ENCODE measurements at places on chromosomes 11 and 22.

GRCh38 chr22:30572840-30573593 lies 1.4 kb downstream of the GAL3ST1 start:
- no peak for DNase-seq

- peak; percentile 50 for DNase-seq
Measured at GRCh38 chr22:29716814-29717545, 2.8 kb upstream of the CABP7 start.

- DNase-seq, result no peak
Measured at GRCh38 chr11:57210781-57211180, 26.3 kb downstream of the APLNR start.

DNA sequence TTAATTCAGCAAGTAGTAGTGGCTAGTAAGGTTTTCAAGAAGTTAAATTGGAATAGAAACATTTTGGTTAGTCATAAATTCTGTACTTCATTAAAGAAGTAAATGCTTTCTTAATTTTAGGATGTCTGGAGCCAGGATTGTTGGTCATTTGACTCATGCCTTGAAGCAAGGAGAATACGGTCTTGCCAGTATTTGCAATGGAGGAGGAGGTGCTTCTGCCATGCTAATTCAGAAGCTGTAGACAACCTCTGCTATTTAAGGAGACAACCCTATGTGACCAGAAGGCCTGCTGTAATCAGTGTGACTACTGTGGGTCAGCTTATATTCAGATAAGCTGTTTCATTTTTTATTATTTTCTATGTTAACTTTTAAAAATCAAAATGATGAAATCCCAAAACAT lies 25.8 kb downstream of the ACAT1 start:
- DNase-seq, result no peak

GRCh38 chr22:48781868-48782267 lies 1045.8 kb downstream of the BRD1 start:
- no peak for DNase-seq

DNA sequence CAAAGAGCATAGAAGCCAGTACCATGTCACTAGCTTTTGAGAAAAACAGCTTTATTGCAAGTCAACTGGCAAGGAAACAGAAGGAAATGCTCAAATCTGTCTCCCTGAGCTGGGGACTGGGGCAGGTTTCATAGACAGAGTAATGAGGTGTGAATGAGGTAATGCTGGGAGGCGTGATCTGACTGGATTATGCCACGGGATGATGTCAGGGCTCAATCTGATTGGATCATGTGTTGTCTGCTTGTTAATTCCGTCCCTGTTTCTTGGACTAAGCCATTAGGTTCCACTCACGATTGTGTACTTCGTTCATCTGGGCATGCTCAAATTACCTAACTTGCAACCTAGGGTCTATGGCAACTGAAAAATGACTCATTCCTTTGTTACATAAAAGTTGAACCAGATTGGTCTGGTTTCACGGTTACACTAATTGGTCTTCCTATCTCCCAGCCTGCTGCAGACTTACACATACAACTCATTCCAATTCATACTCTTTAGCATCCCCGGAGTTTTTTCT lies 20.2 kb upstream of the OR10A5 start:
- DNase-seq, result no peak

DNA sequence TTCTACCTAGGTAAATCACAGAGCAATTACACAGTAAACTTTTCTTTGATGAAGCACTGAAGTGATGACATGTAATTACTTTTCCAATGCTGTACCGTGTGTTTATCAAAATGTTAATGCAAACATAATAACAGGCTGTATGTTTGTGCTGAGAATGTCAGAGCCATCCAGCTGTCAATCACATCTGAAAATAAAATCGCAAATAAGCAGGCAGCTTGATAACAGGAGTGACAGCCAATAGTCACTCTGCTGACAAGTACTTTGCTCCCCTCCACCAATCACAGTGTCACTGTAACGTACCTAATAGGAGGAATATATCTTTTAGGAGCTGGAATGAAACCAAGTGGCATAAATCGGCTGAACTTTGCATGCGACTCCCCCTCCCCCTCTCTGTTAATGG lies 119.7 kb downstream of the KIRREL3 start:
- DNase-seq, result no peak

DNA sequence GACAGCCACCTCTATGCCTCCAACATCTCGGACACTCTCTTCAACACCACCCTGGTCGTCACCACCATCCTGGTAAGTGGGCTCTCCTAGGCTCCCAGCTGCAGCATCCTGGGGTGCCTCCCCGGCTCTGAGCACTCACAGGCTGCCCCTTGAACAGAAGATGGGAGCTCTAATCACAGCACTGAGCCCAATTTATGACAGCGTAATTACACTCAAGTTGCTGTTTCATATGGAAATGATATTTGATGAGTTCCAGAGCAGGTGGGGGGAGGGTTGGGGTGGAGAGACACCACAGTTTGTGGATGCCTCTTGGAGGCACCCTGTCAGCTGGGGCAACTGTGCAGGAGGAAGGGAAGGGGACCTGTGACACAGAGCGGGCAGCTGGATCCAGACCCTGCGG lies 125.3 kb upstream of the TBCEL start:
- DNase-seq, result no peak

- DNase-seq, result no peak
Measured at GRCh38 chr11:35709376-35709775, 46.8 kb downstream of the TRIM44 start.

DNA sequence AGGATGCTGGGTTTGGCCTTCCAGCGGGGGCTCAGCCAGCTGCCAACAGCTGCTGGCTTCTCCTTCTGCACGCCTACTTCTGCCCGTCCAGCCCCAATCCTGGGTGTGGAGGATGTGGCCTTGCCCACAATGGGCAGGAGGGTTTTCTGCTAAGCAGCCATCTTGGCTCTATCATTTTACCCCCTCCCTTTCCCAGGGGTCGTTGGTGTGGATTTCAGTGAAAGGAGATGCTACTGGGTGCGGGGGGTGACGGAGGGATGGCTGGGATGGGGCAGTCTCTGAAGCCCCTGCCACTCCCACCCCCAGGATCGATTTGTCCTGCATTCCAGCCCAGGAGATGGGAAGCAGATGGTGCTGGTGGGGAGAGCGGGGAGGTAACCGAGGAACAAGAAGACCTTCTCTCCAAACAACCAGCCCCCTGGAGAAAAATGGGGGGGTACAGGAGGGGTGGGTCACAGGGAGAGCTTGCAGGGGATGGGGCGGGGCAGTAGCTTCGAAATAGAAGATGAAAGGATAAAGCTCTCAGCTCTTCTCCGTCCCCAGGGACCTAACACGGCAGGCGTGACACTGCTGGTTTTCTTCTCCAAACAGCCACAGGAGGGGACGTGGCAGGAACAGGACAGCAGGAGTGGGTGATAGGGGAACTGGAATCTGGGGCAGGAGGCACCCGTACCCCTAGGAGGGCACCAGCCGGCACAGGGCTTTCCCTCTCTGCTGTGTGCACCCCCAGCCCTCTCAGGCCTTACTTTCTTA lies 68.9 kb downstream of the NECTIN1 start:
- no peak for DNase-seq

GRCh38 chr11:75072582-75072981 lies 24.1 kb downstream of the OR2AT4 start:
- no peak for DNase-seq

DNA sequence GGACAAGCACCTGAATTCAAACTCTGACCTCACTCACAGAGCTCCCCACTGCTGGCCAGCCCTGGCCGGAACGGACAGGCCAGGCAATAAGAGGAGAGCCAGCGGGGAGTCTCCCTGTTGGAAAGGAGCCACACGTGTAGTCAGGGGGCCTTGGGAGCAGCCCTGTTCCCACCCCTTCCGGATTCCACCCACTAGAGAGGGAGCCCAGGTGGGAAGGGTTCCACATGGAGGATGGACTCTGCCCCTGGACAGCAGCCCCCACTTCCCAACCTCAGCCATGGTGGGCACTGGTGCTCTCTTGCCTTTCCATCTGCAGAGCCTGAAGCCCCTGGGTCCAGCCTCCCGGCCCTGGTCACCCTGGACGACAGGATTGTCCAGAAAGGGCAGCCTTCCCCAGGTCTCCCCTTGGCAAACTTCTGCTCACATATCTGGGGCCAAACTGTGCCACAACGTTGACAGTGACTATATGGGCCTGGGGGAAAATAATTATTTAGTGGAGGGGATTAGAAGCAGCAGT lies 7.5 kb upstream of the APOBEC3A start:
- DNase-seq, result no peak

DNA sequence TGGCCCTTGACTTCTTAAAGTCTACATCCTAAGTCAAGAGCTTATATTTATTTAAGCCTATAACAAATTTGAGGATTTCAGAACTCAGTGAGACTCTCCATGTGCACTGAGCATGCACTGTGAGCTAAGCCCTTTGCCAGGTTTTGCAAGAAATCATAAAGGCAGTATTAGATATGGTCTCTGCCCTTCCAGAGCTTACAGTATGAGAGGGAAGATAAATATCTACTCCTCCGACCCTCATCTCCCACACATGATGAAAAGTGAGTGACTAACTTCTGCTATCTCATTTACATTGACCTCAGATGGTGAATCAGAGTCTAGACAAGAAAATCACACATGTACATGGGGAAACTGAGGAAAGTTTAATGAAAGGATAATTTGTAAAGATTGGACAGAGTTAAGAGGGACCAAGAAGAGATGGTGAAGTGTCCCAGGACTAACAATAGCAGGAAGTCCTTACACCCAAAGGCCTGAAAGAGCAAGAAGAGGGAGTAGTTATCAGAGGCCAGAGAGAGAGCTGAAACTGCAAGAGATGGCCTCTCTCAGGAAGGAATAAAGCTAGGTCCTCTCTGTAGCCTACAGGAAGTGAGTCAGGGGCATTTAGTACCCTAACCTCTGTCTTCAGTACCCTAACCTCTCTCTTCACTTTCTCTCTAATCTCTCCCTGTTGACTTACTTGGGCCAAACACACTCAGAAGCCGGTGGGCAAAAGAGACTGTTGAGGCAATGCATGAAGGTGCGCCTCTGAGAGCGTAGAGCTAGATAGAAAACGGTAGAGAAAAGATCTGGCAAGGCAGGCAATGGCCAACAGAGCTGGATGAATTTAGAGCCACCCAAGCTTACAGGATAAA lies 23.0 kb upstream of the BLID start:
- DNase-seq, result no peak

- DNase-seq, result no peak
Measured at GRCh38 chr11:128837627-128838026, 29.5 kb downstream of the KCNJ1 start.

DNA sequence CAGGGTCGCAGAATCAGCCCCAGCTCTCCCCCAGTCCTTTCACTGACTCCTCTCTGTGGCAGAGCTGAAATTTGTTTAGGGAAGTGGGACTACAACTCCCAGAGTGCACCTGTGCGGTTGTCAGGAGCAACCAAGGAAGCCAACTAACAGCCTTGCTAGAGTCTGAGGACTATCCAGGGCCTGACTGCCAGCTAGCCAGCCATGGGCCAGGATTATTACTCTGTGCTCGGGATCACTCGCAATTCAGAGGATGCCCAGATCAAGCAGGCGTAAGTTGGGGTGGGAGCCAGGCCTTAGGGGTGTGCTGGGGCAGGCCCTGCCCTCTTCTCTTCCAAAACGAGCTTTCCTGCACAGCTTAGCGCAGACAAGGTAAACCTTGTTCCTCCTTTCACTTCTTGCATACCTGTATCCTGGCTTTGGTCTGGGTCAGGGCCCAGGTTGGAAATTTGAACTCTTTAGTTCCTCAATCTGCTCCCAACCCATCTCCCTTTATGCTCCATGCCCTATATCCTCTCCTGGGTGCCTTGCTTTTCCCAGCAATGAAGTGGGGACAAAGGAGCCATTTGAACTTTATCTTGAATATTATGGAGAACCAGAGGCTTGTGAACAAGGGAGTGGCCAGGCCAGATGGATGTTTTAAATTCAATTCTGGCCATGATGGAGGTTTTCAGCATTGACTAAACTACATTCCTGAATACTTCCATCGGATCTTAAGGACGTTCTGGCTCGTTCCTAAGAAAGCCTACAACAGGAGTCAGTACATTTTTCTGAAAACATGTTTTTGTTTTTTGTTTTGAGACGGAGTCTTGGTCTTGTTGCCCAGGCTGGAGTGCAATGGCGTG lies at the start of gene DNAJB13:
DNAJB13 (plus strand) TSS at position 158 of the 842 bp plus-strand sequence; CDS start at position 202, 44 bp downstream.
- peak; percentile 50 for DNase-seq

DNA sequence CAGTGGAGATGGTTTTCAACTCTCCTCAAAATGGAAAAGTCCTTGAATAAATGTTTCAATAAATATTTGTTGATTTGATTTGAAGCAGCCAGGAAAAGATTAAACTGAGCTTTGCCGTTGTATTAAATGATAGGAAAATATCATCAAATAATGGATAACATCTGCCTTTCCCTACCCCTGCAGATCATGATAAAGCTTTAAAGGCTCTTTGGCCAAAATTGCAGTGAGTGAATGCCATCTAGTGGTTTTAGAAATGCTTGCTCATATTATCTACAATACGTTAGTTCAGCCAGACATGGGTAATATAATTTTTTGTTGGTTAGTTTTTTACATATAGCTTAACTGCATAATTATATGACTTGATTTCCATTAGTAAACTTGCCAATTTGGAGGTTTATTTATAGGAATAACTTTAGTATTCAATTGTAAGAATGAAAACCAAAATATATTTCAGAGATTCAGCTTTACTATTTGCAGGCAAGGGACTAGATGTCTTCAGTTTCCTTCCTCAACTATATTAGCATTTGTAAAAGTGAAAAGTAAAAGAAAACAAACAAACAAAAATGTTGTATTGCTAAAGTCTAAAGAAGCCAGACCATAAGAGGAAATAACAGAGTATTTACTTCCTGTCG lies 159.2 kb downstream of the MSANTD4 start:
- no peak for DNase-seq

DNA sequence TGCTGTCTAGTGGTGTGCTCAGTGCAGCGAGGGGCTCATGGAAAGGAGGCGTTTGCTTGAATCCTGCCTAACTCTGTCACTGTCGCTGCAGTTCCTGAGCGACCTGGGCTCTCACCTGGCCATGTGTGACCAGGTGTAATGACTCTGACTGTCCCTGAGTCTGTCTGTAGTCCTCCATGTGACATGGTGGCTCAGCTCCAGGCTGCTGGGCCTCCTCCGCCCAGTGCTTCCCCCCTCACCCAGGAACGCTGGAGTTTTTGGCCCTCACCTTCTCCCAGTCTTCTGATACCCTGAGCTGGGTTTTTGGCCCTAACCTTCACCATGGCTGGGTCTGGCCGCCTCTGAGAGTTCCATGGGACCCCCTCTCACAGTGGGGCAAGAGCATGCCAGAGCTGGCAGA lies 20.3 kb downstream of the MICALL1 start:
- no peak for DNase-seq

- no peak for DNase-seq
Measured at GRCh38 chr11:128455766-128456165, 131.6 kb downstream of the ETS1 start.

DNA sequence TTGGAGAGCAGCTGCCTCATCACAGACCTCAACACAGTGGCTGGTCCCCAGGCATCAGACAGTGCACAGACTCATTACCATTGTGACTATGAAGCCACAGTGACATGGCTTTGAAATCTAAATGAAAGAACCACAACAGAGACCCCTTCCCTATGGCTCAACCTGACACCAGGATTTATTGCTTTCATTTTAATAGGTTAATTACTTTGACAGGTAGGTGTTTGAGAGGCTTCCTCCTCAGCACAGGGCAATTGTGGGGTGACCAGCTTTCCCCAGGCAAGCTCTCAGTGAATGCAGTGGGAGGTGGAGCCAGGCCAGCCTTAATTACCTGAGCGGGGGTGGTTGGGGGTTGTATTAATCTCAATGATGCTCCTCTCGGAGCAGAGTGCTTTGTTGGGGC lies 102.3 kb downstream of the CHST1 start:
- no peak for DNase-seq

- DNase-seq, result no peak
Measured at GRCh38 chr11:6586434-6587359, 16.7 kb downstream of the RRP8 start.

Data from HL-60 (cell line).